Hepatic stellate cell (primary cell): ENCODE measurements at places on chromosomes 3 and 15.

- no peak for DNase-seq
These were observed 96.6 kb downstream of the SLC9A9 start for GRCh38 chr3:143751643-143752178.

GRCh38 chr15:25095179-25095578 lies 140.4 kb downstream of the SNRPN start:
- DNase-seq = no peak

GRCh38 chr3:19632099-19633074 lies 301.6 kb downstream of the EFHB start:
- DNase-seq = no peak

DNA sequence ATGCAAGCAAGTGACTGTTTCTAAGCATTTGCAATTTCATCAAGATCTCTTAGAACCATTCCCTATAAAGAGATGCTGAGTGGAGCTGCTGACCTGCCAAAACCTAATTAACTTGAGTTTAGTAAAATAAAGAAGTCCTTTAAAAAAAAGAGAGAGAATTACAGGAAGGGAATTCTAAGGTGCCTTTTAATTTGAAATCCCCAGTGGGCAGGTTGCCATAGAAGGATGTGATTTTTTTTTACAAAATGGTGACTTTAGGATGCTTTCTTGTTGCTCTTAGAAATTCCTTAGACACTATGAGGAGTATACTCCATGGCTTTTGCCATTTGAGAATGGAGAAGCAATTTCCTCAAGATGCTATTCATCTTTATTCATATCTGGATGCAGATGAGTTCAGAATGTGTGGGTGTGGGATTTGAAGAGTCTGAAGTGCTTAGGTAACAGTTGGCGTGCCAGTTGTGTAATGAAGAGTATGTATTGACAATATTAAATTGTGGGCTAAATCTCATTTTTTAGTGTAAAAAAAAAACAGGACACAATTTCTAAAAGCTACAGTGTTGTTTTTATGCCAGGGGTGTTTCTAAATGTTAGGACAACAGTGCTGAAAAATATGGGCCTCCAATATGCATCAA lies 13.6 kb downstream of the LRRC3B start:
- no peak for DNase-seq

DNA sequence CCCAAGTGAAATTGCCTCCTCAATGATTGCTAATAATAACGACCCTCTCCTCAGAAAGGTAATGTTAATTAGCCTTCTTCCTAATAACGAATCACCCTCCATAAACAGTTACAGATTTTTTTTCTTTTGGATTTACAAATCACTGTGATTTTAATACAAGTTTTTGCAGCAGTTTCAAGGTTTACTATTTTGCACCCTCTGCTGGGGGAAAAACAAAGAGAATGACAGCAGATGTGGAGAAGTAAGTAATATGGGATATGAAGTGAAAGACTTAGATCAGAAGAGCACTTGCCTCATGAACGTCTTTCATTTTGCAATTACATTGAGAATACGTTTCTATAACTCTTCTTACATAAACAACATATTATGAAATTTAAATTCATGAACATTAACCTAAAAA lies 16.1 kb upstream of the CNTN3 start:
- DNase-seq = peak; percentile 19
